ENCODE measurements at places on chromosomes 3 and 15. TPM values are rescaled to one million over a fixed set of nuclear protein-coding genes. Genes with fewer than 3 reads are reported as not detected.

CORO2B gene
- total RNA-seq, result not detected

NRG4 gene
- not detected for total RNA-seq

C2CD4A gene
- total RNA-seq, result 0.17 TPM

TMC3 gene
- total RNA-seq, result not detected

NKIRAS1 gene
- total RNA-seq, result 2.1 TPM

ITIH4 gene
- 71.1 TPM for total RNA-seq

EHHADH gene
- total RNA-seq, result 0.30 TPM

MYO5C gene
- total RNA-seq, result 4.1 TPM

SOX2 gene
- not detected for total RNA-seq

CMTM8 gene
- 6.0 TPM for total RNA-seq

CPN2 gene
- not detected for total RNA-seq

ITGA11 gene
- not detected for total RNA-seq

GRCh38 chr3:31173118-31173718 is 278.8 kb upstream of the GADL1 start:
- DNase-seq, result no peak

GRCh38 chr15:61794276-61794675 is 266.0 kb downstream of the VPS13C start:
- no peak for DNase-seq

DNA sequence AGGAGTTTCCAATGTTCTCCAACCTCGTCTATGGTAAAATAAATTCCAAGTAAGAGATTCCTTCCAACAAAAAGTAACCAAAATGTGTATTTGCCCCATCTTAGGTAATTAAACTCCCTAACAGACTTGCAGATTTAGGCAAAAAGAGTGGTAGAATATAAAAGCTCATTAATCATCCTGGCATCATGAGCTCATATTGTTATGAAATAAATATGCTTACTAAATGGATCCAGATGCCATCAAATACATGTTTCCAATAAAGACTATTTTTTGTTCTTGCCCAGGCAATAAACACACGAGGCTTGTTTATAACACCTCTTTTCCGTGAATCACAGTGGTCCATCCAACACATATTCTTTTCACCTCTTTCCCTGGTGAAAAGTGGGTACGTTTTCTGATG is 189.4 kb downstream of the THSD4 start:
- no peak for DNase-seq

GRCh38 chr3:78757731-78758130 is 1010.1 kb downstream of the ROBO1 start:
- DNase-seq, result no peak

DNA sequence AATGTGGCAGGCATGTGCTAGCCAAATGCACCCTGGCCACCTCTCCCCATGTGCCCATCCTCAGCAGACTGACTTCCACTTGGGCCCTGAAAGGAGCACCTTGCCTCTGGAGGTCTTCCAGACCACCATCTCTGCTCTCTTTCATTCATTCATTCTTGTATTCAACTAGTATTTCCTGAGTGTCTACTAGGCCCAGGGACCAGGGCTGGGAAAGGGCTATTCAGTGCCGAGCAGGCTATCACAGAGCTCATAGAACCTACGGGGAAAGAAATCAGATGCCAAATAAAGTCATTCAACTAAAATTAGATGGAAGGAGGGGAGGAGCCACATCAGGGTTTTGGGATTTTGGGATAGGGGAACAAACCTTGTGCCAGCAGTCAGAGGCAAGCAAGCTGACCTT is 18.9 kb downstream of the PRR23A start:
- no peak for DNase-seq

GRCh38 chr15:52717924-52718323 is 38.7 kb upstream of the ATOSA start:
- no peak for DNase-seq

DNA sequence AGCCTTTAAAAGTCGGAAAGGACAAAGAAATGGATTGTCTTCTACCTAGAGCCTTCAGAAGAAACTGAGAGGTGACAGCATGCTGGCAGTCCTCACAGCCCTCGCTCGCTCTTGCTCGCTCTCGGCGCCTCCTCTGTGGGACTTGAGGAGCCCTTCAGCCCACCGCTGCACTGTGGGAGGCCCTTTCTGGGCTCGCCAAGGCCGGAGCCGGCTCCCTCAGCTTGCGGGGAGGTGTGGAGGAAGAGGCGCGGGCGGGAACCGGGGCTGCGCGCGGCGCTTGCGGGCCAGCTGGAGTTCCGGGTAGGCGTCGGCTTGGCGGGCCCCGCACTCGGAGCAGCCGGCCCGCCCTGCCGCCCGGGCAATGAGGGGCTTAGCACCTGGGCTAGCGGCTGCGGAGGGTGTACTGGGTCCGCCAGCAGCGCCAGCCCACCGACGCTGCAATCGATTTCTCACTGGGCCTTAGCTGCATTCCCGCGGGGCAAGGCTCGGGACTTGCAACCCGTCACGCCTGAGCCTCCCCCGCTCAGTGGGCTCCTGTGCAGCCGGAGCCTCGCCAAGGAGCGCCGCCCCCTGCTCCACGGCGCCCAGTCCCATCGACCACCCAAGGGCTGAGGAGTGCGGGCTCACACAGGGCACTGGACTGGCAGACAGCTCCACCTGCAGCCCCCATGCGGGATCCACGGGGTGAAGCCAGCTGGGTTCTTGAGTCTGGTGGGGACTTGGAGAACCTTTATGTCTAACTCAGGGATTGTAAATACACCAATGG is 953.8 kb upstream of the GBE1 start:
- DNase-seq, result no peak

- no peak for DNase-seq
Measured at GRCh38 chr3:46715507-46716175, 2.0 kb downstream of the PRSS50 start.

DNA sequence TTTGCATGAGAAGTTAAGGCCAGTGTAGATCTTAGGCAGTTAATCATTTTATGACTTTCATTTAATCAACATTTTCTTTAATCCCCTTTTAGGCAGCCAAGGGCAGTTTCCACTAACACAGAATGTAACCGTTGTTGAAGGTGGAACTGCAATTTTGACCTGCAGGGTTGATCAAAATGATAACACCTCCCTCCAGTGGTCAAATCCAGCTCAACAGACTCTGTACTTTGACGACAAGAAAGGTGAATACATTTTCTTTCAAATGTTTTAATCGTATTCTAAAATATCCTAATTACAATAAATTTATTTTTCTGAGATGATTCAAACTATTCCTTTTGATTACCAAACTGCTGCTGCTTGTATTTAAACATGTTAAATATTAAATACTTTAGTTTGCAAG is 843.2 kb downstream of the CADM2 start:
- DNase-seq, result no peak

DNA sequence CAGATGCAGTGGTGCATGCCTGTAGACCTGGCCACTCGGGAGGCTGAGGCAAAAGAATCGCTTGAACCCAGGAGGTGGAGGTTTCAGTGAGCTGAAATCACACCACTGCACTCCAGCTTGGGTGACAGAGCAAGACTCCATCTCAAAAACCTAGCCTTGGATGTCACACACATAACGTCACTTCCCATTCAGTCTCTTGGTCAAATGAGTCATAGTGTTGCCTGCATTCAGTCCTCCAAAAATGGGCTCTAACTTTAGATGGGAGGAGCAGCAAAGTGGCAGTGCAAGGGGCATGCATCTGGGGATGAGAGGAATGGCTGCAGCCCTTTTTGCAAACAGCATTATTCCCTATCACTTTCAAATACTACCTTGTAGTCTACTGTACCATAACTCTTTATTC is 62.9 kb upstream of the AGBL1 start:
- DNase-seq, result no peak

GRCh38 chr15:97691799-97692198 is 268.7 kb upstream of the ARRDC4 start:
- no peak for DNase-seq

GRCh38 chr3:158094235-158095110 is 11.7 kb downstream of the SHOX2 start:
- DNase-seq, result no peak

- no peak for DNase-seq
Measured at GRCh38 chr3:119548341-119548740, 11.1 kb downstream of the CD80 start.

DNA sequence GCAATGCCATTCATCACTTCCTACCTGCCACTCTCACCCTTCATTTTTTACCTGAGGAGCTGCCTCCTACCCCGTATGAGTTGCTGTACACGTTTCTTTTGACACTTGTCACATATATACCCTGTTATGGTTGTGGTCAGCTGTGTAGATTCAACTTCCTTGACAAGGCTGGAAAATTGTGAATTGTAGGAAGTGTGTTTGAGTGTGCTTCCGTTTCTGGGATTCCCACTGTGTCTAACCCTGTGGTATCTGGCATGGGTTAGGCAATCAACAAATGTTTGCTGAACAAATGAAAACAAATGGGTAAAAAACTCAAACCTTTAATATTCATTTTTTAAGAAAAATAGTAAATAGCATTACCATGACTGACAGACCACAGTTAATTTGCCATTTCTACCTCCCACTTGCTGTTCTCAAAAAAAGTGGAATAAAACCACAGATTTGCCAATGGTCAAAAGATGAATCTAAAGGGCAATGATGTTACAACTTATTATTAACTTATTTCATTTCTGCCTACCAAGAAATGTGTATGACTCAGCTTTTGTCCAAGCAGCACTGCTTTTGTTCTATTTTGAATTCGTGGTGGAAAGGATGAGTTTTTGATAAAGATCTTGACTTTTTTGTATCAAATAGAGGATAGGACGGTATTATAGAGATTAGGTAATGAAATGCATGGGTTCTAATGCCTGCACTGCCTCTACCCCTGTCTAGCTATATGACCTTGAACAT is 404.6 kb downstream of the LPP start:
- DNase-seq, result no peak

GRCh38 chr3:126498929-126499328 is 18.6 kb downstream of the UROC1 start:
- DNase-seq, result no peak

GRCh38 chr3:13282358-13282985 is 137.7 kb downstream of the NUP210 start:
- DNase-seq, result no peak

GRCh38 chr15:92886042-92886537 is 14.0 kb upstream of the CHD2 start:
- no peak for DNase-seq

- DNase-seq, result no peak
Measured at GRCh38 chr3:123951522-123952447, 9.2 kb downstream of the CCDC14 start.

GRCh38 chr15:60315878-60316277 is 81.9 kb downstream of the ANXA2 start:
- no peak for DNase-seq

GRCh38 chr3:45554006-45554666 is 40.4 kb upstream of the LIMD1 start:
- no peak for DNase-seq

All from CD4-positive, CD25-positive, alpha-beta regulatory T cell (primary cell).